ENCODE measurements at places on chromosomes 13 and 19. TPM values are rescaled to one million over a fixed set of nuclear protein-coding genes. Genes with fewer than 3 reads are reported as not detected.

- no peak overlapping the region for H3K27ac ChIP-seq
- DNase-seq: no peak
- H3K27me3 ChIP-seq: no peaks in the 10 kb centered on the region
- H3K4me3 ChIP-seq: no peak overlapping the region
- H3K4me1 ChIP-seq: peaks cover 42% of the 10 kb centered on the region
- H3K36me3 ChIP-seq: no peaks in the 10 kb centered on the region
These were observed 25.2 kb downstream of the BRD4 start for GRCh38 chr19:15307169-15307568.

DNA sequence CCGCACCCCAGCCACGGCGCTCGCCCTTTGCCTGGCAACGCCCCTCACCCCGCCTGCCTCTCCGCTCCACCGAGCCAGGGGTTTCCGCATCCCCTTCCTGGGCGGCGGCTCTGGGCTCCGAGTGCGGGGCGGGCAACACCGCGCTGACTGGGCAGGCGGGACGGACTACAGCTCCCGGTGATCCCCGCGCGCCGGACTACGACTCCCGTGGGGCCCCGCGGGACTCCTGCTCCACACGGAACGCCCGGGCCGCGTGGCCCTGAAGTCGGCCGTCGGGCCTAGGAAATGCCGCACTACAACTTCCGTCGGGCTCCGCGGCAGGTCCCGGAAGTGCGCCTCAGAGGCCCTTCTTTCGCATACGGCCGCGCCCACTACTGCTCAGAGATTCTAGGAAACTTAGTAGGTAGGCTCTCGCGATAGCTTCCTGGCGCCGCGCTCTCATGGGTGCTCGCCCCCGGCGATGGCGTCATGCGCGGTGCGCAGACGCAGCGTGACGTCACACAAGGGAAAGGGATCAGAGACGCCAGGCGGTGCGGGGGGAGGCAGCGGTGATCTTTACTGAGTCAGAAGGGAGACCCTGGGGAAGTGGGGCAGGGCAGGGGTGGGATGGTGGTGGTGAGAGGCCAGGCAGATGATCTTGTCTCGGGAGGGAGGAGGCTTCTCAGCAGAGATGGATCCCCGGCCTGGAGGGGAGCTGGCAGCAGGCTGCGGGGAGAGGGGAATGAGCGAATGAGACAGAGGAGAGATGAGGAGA, at the start of gene JOSD2:
Gene JOSD2 (minus strand): TSS at position 123 of the 754 bp plus-strand sequence. CDS start 760 bp downstream, outside the sequence.
- H3K4me3 ChIP-seq: peak within 1 kb of the TSS; percentile 66
- peak; percentile 100 for DNase-seq
- H3K36me3 ChIP-seq: no peaks in the 10 kb centered on the region
- no peaks in the 10 kb centered on the region for H3K27me3 ChIP-seq
- H3K4me1 ChIP-seq: peaks cover 20% of the 10 kb centered on the region

DNA sequence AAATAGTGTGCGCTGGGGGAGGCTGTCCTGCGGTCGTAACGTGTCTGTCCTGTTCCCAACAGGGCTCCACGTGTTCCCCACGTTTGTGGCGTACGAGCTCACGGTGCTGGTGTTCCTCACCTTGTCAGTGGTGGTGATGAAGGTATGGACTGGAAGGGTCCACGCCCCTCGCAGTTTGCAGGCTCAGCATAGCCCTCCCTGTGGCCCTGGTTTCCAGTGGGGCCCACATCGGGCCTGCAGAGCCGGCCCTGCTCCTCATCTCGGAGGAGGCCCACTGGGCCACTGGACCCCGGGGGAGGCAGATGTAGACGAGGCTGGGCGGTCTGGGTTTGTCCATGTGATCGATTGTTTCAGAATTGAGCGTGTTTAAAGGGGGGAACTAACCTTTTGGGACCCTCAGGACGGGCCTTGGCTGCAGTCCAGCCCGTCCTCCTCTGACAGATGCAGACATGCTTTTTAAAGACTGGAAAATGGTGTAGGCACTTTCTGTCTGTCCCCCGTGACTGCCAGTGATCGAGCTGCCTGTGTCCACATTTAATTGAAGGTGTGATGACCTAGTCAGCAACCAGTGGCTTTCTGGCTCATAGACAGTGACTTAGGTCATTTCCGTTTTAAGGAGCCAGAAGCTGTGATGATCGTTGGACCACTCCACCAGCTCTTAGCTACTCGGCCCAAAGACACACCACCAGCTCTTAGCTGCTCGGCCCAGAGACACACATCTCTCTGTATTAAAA, 37.1 kb upstream of the TFDP1 start:
- H3K36me3 ChIP-seq: no peaks in the 10 kb centered on the region
- H3K4me1 ChIP-seq: peaks cover 18% of the 10 kb centered on the region
- DNase-seq: peak; percentile 7
- no peaks in the 10 kb centered on the region for H3K27me3 ChIP-seq

The C19orf81 gene
- total RNA-seq: 10.2 TPM

DNA sequence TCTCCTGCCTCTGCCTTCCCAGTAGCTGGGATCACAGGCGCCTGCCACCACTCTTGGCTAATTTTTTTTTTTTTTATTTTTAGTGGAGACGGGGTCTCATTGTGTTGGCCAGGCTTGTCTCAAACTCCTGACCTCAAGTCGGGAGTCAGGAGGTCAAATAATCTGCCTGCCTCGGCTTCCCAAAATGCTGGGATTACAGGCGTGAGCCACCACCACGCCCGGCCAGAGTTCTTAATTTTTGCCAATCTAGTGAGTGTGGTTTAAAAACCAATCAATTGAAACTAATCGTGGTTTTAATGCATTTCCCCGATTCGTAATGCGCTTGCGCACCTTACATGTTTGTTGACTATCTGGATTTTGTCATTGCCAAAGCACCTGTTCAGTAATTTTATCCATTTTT, 37.0 kb downstream of the SKA3 start:
- peak overlapping the region; percentile 97 for H3K4me3 ChIP-seq
- no peak for DNase-seq
- H3K36me3 ChIP-seq: no peaks in the 10 kb centered on the region
- peaks cover 18% of the 10 kb centered on the region for H3K4me1 ChIP-seq
- no peak overlapping the region for H3K27ac ChIP-seq

GRCh38 chr19:42081584-42082203, 5.7 kb downstream of the ZNF574 start:
- no peaks in the 10 kb centered on the region for H3K27me3 ChIP-seq
- H3K4me1 ChIP-seq: peaks cover 8% of the 10 kb centered on the region
- H3K4me3 ChIP-seq: no peak overlapping the region
- no peaks in the 10 kb centered on the region for H3K36me3 ChIP-seq
- DNase-seq: peak; percentile 32

- H3K27me3 ChIP-seq: no peaks in the 10 kb centered on the region
- DNase-seq: no peak
- H3K27ac ChIP-seq: no peak overlapping the region
- H3K36me3 ChIP-seq: no peaks in the 10 kb centered on the region
- peaks cover 9% of the 10 kb centered on the region for H3K4me1 ChIP-seq
These were observed 6.2 kb downstream of the GFY start for GRCh38 chr19:49431330-49431749.

The ZNF418 gene
- 22.0 TPM for total RNA-seq

GRCh38 chr19:1986357-1987162, 29.0 kb downstream of the BTBD2 start:
- no peaks in the 10 kb centered on the region for H3K36me3 ChIP-seq
- no peaks in the 10 kb centered on the region for H3K4me1 ChIP-seq
- DNase-seq: no peak
- H3K27me3 ChIP-seq: no peaks in the 10 kb centered on the region
- H3K27ac ChIP-seq: no peak overlapping the region

GRCh38 chr19:17739121-17739875, 12.0 kb upstream of the FCHO1 start:
- no peaks in the 10 kb centered on the region for H3K36me3 ChIP-seq
- no peak overlapping the region for H3K27ac ChIP-seq
- H3K4me3 ChIP-seq: no peak overlapping the region
- H3K27me3 ChIP-seq: no peaks in the 10 kb centered on the region

The GSK3A gene
- total RNA-seq: 64.3 TPM

GRCh38 chr13:30831515-30831914, 74.6 kb upstream of the MEDAG start:
- no peak overlapping the region for H3K27ac ChIP-seq
- H3K36me3 ChIP-seq: no peaks in the 10 kb centered on the region
- no peak for DNase-seq
- H3K4me1 ChIP-seq: peaks cover 25% of the 10 kb centered on the region
- H3K4me3 ChIP-seq: no peak overlapping the region
- H3K27me3 ChIP-seq: no peaks in the 10 kb centered on the region

GRCh38 chr19:41377977-41378709, 1.8 kb downstream of the TMEM91 start:
- no peak for DNase-seq
- no peak overlapping the region for H3K4me3 ChIP-seq
- H3K27ac ChIP-seq: no peak overlapping the region
- H3K4me1 ChIP-seq: peaks cover 6% of the 10 kb centered on the region
- H3K27me3 ChIP-seq: no peaks in the 10 kb centered on the region
- H3K36me3 ChIP-seq: no peaks in the 10 kb centered on the region

DNA sequence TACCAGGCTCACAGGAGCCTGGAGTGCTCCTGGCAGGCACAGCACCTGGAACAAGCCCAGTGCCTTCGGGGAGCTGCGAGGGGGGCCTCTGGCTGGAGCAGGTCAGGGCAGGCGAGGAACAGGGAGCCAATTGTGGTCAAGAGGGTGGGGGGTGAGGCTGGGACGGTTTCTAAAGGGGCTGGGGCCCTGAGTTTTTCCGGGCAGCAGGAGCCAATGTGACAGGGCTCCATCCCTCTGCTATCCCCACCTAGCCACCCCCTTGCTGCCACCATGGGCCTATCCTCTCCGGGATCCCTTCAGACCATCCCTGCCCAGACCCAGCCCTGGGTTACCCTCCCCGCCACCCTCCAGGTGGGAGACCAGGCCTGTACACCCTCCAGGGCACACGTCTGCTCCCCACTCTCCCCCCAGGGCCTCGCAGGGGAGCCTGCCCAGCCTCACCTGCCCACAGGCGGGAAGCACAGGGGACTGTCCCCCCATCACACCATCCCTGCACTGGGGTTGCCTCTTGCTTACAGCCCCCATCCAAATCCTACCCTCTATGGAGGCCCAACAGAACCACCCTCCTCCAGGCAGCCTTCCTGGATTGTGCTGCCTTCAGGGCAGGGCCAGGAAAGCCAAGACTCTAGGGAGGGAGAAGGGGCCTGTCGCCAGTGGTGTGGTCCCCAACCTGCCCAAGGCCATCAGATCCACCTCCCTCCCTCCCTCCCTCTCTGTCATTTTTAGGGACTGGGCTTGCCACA, 121.0 kb downstream of the URI1 start:
- H3K27me3 ChIP-seq: no peaks in the 10 kb centered on the region
- no peak overlapping the region for H3K27ac ChIP-seq
- H3K36me3 ChIP-seq: no peaks in the 10 kb centered on the region

- no peaks in the 10 kb centered on the region for H3K36me3 ChIP-seq
- peak; percentile 57 for DNase-seq
- no peaks in the 10 kb centered on the region for H3K4me1 ChIP-seq
- H3K27me3 ChIP-seq: no peaks in the 10 kb centered on the region
- no peak overlapping the region for H3K27ac ChIP-seq
These were observed 12.2 kb upstream of the CDC16 start for GRCh38 chr13:114222461-114222968.

DNA sequence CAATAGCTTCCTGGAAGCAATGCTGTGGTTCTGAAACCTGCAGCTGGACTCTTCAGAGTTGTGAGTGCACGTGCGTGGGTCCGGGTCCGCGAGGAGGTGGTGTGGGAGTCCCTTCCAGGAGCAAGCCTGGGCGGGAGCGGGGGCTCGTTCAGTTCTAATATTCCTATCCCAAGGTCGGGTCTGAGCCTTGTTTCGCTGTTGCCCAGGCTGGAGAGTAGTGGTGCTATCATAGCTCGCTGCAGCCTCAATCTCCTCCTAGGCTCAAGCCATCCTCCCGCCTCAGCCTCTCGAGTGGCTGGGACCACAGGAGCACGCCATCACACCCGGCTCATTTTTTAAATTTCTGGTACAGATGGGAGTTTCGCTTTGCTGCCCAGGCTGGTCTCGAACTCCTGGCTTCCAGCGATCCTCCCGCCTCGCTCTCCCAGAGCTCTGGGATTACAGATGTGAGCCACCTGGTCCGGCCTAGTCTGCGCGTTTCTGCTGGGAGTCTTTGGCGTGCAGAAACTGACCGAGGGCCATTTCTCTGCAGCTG, 625 bp downstream of the ZFP82 start:
- peaks cover 9% of the 10 kb centered on the region for H3K4me1 ChIP-seq
- H3K27ac ChIP-seq: peak overlapping the region; percentile 90
- H3K4me3 ChIP-seq: peak overlapping the region; percentile 91
- peak; percentile 22 for DNase-seq

DNA sequence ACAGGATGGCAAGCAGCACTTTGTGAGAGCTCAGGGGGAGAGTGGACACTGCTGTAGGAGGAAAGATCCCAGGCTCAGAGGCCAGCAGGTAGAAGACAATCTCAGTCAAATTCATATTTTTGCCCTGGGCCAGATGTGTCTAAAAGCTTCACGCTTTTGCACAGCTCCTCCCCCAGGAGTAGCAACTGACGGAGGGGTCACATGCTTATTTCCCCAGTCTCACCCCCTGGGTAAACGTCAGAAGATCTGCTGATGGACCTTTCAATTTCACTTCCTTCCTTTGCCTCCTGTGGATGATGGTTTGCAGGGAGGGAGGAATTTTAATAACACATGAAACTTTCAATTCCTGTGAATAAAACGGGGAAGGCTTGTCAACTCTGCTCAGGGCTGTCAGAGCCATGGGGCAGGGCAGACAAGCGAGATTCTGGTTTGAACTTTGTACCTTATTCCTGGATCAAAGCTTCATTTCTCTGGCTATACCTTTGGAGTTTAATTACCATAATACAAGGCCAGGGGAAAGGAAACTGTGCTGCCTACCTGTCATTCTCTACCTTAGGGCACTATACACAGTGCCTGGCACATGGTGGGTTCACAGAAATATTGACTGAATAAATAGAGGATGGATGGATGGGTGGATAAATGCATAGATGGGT, 41.0 kb downstream of the POU4F1 start:
- no peak overlapping the region for H3K27ac ChIP-seq
- H3K36me3 ChIP-seq: no peaks in the 10 kb centered on the region
- DNase-seq: no peak
- no peaks in the 10 kb centered on the region for H3K27me3 ChIP-seq
- no peak overlapping the region for H3K4me3 ChIP-seq
- H3K4me1 ChIP-seq: no peaks in the 10 kb centered on the region

The NLRP9 gene
- 0.39 TPM for total RNA-seq

DNA sequence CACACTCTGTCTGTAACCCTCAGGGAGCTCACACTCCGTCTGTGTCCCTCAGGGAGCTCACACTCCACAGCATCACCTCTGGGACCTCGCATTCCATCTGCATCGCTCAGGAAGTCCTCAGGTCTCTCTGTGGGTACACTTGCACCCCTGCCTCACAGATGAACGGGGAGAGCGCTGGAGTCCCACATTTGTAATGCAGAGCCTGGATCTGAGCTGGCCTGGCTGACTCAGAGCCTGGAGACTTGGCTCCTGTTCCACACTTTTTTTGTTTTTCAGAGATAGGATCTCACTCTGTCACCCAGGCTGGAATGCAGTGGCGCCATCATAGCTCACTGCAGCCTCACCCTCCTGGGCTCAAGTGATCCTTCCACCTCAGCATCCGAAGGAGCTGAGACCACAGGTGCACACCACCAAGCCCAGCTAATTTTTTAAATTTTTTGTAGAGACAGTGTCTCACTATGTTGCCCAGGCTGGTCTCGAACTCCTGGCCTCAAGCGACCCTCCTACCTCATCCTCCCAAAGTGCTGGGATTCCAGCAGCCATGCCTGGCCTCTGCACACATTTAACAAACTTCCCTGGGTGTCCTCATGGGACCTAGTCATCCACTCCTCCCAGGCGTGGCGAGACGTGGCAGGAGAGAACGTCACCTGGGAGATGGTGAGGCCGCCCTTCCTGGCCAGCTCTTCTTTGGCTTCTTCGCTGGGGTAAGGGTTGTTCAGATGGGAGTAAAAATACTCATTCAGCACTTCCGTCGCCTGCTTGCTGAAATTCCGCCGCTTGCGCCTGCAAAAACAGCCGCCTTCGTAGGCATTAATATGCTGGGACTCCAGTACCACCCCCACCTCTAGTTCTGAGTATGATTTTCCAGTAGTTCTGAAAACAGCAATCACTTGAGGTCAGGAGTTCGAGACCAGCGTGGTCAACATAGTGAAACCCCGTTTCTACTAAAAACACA, 31.0 kb downstream of the CILP2 start:
- no peaks in the 10 kb centered on the region for H3K27me3 ChIP-seq
- no peak for DNase-seq
- no peaks in the 10 kb centered on the region for H3K36me3 ChIP-seq
- no peak overlapping the region for H3K27ac ChIP-seq

All from testis (tissue), 5 donors.